Glutamatergic neuron (in vitro differentiated cells): ENCODE measurements at places on chromosomes 12 and 14.

DNA sequence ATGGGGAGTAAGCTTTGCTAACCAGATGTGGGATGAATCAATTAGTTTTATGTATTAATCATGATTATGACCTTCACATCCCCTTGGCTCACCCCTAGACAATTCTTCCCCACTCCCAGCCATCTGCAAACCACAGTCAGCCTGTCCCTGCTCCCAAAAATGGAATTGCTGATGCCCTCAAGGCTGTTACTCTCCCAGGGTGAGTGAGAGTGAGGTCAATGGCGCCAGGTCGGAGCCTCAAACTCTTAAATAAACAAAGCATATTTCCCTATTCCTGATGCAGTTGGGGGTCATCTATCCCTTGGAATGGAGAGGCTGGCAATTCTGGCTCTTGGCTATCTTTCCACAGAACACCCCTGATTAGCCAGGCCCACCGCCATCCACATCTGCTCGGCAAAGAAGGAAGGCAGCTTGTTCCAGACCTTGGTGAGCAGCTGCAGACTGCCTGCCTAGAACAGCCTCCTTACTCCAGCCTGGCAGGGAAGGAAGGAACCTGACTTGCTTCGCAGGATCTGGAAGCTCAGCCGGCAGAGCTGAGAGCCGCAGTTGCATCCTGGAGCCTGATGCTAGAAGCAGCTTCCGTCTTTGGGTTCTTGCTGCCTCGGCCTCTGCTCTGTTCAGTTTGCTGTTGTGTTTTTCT lies 57.0 kb downstream of the SMUG1 start:
- DNase-seq, result peak; percentile 53

DNA sequence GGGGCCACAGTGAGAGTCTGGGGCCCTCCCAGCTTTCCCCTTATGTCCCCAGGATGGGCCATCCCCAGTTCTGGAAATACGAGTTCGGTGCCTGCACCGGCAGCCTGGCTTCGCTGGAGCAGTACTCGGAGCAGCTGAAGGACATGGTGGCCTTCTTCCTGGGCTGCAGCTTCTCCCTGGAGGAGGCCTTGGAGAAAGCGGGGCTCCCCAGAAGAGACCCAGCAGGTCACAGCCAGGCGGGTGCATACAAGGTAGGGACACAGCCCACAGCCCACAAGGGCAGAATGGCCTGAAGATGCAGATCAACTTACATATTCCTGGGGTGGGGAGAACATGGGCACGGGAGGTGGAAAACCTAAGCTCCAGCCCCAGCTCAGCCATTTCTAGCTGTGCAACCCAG lies 56.1 kb downstream of the DGLUCY start:
- DNase-seq, result no peak

GRCh38 chr14:97802430-97803373 lies 1005.5 kb downstream of the VRK1 start:
- DNase-seq, result no peak

DNA sequence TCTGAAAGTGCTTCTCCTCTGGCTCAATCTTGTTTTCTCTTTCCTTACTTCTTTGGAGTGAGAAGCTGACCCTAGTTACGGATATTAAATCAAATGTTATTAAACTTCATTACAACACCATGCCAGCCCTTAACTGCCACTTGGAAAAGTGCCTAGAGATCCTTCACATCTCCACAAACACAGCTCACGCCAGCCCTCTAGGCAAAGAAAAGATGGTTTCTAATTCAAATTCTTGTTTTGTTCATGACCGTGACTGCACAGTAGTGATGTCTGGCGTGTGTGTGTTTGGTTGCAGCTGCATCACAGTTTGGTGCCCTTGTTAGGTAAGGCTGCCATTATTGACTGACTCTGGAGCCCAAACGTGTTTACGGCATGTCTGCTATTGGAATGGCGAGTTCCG lies 113.0 kb downstream of the BEGAIN start:
- DNase-seq, result no peak

DNA sequence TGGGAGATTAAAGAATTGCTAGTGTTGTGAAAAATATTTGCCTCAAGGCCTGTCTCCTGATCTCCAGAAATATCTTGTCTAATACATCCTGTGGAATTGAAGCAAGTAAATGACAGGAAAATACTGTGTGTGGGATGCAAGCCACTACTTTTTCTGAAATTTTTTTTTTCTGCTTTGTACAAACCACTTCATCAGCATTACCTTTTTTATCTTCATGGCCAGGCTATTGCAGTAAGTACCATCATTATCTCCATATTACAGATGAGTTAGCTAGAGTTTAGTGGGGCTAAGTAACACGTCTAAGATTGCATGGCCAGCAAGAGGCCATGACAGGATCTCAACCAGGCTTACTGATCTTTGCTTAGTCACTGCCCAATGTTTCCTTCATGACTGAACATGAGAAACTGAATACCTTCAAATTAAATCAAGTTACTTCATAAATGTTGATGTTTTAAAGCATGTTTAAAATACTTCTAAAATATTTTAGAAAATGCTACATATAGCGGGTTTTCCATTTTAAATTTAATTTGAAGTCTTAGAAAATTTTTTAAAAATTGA lies 273.7 kb downstream of the SLC6A15 start:
- no peak for DNase-seq

DNA sequence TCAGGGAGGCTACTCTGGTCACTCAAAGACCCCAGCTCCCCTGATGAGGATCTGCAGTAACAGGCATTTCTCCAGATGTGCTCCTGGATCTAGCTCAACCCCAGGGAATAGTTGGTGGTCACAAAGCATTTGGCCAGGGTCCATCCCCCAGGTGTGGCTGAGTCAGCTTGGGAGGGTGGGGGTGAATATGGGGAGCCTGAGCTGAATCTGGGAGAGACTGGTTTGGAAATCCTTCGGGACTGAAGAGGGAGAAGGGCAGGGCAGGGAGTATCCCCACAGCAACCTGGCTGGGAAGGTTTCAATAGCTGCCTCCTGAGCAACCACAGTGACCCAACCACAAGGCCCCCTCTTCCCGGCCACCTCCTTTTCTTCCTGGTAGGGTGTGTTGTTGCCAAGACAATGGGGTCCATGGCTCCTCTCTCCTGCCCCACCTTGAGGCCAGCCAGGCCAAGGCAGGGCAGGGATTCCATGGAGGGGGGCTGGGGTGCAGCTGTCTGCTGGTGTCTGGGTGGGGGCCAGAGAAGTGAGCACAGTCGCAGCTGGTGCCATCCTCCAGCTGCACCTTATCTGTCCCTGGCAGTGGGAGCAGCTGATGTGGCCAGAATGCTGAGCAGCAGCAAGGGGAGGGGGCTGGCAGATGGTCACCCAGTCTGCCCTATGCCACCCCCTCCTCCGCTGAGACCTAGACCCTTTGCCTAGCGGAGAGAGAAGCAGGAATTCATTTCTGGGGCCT lies 5.5 kb downstream of the ASIC1 start:
- DNase-seq, result peak; percentile 45

DNA sequence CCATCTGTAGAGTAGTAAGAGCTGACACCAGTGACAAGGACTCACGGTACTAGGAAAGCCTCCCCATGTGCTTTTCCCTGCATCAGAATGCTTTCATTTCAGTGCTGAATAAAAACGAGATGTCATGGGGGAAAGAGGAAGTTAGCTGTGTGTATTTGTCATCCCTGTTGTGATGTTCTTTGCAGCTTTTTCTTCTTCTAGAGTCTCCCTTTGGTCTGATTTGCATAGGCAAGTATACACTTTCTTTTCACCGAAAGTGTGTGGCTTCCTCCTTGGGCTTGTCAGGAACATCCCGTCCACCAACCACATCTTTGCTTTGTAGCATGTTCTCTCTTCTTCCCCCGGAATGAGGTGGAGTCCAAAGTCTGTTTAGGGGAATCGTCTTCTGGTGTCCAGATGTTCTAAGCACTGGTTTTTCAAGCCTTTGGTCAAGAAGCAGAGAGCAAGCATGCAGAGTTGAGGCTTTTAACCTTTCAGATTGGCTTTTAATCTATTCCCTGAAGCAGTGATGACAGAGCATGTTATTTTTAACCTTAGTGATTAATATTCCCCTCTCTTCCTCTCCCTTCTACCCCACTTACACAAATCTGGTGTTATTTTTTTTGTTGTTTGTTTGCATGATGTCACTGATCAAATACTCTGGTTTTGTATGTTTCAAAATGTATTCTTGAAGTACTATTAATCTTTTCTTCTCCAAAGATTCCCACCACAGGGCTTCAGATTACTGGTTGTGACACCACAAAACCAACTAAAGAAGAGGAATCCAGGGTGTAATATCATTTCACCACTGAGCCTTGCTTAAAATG lies 163.4 kb downstream of the SAMD4A start:
- no peak for DNase-seq

- DNase-seq, result no peak
Measured at GRCh38 chr12:71804505-71804904, 35.1 kb upstream of the TBC1D15 start.
